ENCODE measurements at places on chromosomes 16 and 17.

GRCh38 chr17:8337802-8338752, 1.6 kb upstream of the ODF4 start:
- DNase-seq = no peak

- no peak for DNase-seq
These were observed 195.4 kb downstream of the KATNIP start for GRCh38 chr16:27745348-27745747.

- DNase-seq = no peak
These were observed 36.5 kb upstream of the EFCAB3 start for GRCh38 chr17:62343764-62344270.

GRCh38 chr17:16583781-16584180, 14.8 kb upstream of the ZNF287 start:
- no peak for DNase-seq

- no peak for DNase-seq
These were observed 163.8 kb upstream of the TBX2 start for GRCh38 chr17:61235827-61236197.

GRCh38 chr17:58121925-58122324, 26.3 kb upstream of the OR4D1 start:
- no peak for DNase-seq

DNA sequence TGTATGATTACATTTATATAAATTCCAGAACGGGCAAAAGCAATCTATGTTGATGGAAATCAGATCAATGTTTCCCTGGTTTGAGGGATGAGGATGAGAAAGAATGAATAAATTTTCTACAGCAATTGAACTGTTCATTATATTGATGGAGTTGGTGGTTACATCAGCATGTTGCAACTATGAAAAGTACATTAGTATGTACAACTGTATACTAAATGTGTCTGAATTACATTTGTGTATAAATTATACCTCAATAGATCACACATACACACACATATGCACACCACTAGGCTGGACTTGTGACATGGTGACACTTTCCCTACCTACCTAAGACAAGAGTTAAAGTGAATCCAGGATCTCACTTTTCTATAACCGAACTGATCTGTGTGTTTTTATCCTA, 608.0 kb downstream of the CDH11 start:
- no peak for DNase-seq

DNA sequence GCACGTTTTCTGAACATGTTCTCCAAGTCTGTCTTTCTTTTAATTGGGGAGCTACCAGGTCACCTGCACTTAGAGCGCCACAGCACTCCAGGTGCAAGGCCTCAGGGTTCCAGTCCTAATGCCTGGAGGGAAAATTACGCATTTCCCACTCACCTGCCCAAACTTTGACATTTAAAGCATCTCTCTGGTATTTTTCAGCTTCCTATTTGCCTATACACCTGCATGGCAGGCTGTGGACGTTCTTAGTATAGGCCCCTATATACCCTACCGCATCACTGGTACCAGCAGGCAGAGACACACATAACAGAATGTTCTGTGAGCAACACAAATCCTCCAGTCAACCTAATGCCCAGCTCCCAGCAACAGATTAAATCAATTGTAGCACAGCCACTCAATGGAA, 213.3 kb downstream of the MRTFB start:
- no peak for DNase-seq

- no peak for DNase-seq
These were observed 371.2 kb downstream of the MAF start for GRCh38 chr16:79229361-79229760.

- DNase-seq = no peak
These were observed 7.5 kb downstream of the CDR2 start for GRCh38 chr16:22366889-22367288.

DNA sequence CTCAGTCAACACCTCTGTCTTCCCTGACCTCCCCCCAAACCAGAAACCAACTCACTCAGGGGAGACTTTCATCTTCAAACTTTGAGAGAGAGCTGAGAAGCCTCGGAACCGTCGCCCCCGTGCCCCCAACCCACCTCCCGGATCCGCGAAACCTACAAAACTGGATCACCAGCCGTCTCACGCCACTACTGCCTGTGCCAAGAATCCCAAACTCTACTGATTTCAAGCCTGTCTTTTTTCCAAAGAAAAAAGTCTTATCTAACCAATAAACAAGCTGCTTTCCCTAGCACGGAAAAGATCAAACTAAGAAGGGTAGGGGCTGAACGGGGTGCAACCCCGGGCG, 2.0 kb downstream of the AXIN2 start:
- DNase-seq = no peak

DNA sequence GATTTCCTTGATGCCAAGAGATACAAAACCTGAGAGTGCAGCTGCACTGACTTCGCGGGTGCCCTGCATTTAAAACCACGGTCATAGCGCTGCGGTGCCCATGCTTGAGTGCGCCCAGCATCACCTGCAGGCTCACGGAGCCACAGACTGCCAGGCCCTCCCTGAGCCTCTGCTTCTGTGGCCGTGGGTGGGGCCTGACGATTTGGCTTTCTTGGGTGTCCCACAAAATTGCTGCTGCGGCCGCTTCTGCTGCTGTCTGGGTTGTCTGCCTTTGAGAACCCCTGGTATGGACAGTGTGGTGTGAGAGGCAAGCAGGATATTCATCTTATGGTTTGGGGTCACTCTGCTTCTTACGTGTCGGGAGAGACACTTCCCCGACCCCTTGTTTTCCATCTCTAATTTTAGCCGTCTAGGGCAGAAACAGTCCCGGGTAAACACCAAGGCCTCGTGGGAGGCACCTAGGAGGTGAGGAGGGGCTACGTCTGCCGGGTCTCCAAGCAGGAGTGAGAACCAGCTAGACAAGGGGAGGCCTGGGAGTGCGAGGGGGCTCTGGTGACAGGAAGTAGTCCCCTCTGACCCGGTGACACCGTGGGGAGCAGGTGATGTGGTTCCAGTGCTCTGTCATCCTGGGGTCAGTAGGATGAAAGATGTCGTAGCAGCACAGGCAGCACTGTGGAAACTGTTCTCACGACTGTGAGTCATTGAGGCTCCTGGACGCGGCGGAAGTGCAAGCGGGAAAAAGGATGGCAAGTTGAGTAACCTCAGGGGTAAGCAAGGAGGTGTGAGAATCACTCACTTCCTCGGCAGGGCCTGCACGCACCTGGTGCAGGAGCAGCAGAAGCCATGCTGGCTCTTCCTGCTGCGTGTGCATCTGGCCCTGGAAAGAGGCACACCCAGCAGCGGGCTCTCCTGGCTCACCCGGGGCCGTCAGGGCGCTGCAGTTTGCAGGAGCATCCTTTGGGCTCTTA, 176.3 kb downstream of the RPTOR start:
- no peak for DNase-seq

- DNase-seq = no peak
These were observed 16.3 kb downstream of the IRF8 start for GRCh38 chr16:85915125-85915845.

GRCh38 chr16:63415014-63415413, 1378.8 kb upstream of the CDH8 start:
- no peak for DNase-seq

DNA sequence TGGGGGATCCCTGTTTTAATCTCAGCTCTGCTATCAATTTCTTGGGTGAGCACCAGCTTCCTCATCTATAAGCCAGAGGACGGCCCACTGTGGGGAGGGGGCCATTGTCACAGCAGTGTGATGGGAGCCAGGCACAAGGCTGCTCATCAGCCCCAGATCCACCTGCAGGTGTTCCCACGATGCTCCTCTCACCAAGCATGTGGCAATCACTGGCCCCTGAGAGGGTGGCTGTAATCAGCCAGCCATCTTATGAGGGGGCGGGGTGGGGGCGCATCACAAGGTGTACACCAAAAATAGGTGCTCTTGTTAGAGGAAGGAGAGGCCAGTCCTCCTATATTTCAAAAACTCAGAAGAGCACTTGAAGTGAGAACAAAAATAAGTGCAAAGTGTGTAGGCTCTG, 31.2 kb downstream of the HNF1B start:
- DNase-seq = no peak

- no peak for DNase-seq
These were observed 25.6 kb downstream of the TTC19 start for GRCh38 chr17:16025202-16025601.

GRCh38 chr16:50742576-50743200, 802 bp downstream of the CYLD start:
- peak; percentile 65 for DNase-seq

- no peak for DNase-seq
These were observed 40.7 kb upstream of the TANC2 start for GRCh38 chr17:62925267-62925836.

- no peak for DNase-seq
These were observed 1366.3 kb upstream of the GOT2 start for GRCh38 chr16:60100371-60100770.

GRCh38 chr16:89325861-89326471, 108.5 kb downstream of the ZNF778 start:
- DNase-seq = peak; percentile 86

- DNase-seq = no peak
These were observed 448.6 kb downstream of the CA10 start for GRCh38 chr17:51709694-51710633.

DNA sequence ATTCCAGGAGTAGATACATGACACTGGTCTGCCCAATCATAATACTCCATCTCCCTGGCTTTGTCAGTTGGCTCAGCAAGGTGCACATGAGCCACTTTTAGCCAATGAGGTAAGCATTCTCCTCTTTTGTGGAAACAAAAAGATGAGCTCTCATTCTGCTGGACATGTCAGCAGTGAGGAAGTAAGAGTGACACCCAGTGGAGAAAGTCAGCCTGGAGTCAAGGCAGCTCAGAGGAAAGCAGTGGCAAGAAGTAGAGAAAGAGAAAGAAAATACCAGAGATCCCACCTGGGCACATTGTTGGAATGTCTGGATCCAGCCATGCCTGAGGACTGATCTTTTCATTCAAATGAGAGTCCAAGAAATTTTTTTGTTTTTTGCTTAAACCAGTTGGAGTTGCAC, 496.9 kb upstream of the C16orf82 start:
- DNase-seq = no peak

GRCh38 chr16:53216798-53217197, 162.0 kb downstream of the CHD9 start:
- no peak for DNase-seq

DNA sequence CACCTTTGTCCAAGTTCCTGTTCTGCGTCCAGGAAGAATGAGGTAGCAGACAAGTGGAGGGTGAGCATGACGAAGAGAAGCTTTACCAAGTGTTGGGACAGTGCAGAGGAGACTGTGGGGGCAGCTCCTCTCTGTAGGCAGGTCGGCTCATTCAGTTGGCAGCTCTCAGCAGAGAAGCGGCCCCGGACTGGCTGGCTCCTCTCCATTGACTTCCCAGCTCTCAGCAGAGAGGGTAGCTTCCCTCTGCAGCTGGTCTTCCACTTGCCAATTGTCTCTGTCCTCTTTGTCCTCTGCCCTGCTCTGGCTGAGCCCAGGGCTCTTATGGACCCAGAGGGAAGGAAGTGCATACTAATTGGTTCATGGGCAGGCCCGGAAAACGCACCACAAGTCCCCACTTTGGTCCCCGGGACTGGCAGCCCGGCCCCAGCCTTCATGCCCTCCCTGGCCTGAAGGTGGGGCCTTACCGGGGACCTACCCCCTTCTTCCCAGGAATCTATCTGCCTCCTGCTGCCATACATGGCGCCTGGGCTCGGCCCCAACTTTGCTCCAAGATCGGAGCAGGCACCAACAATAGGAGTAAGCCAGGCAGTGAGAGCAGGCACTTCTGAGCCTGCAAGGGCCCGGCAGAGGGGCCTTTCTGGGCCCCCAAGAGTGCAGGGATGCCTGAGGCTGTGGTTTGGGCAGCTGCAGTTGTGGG, 10.1 kb downstream of the KCTD5 start:
- no peak for DNase-seq

- DNase-seq = no peak
These were observed 10.3 kb downstream of the ZNF385C start for GRCh38 chr17:42087736-42088705.

DNA sequence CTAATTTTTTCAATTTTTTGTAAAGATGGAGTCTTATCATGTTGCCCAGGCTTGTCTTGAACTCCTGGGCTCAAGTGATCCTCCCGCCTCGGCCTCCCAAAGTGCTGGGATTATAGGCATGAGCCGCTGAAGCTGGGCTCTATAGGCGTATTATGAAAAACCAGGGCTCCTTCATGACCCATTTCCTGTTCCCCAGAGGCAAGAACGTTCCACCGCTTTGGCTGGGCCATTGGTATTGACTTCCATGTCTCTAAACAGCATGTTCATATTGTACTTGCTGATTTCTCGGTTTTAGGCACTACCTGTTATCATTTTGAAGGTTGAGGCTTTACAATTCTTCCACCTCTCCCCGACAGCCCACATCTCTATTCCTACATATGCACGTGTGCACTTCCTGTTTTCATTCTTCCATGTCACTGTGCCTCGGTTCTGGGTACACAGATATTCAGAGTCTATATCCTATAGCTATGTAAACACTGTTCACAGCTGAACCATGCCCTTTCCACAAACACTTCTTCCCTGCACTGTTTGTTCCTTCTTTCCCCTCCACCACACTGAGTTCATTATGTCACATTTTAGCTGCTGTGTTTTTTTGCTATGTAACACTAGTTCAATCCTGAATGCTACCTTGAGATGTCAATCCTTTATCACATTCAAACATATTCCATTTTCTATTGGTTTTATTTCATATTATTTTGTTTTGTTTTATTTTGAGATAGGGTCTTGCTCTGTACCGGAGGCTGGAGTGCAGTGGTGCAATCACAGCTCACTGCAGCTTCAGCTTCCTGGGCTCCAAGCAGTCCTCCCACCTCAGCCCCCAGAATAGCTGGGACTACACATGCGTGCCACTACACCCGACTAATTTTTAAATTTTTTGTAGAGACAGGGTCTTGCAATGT, 16.8 kb upstream of the MAPK3 start:
- DNase-seq = no peak

- DNase-seq = no peak
These were observed 418.0 kb upstream of the PSMD7 start for GRCh38 chr16:73878611-73879010.

DNA sequence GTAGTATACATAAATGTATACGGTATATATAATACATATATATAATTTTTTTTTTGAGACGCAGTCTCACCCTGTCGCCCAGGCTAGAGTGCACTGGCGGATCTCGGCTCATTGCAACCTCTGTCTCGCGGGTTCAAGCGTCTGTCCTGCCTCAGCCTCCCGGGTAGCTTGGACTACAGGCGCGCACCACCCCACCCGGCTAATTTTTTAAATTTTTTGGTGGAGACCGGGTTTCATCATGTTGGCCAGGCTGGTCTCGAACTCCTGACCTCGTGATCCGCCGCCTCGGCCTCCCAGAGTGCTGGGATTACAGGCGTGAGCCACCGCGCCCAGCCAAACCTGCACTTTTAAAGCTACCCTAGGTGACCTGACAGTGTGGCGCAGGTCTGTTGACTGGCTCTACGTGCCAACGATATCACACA, 745 bp downstream of the PAM16 start:
- no peak for DNase-seq

- DNase-seq = peak; percentile 11
These were observed 120.2 kb upstream of the CACNG3 start for GRCh38 chr16:24135624-24136565.

- no peak for DNase-seq
These were observed 1.0 kb downstream of the FZD2 start for GRCh38 chr17:44558334-44558709.

GRCh38 chr17:21028192-21028591, 14.6 kb downstream of the USP22 start:
- DNase-seq = no peak
